Activated naive CD4-positive, alpha-beta T cell treated with anti-CD3 and anti-CD28 coated beads, Interleukin-2, amount 10 ng/mL, durations not matched to agents 7 days and 5 days (primary cell): ENCODE measurements at places on chromosomes 3 and 15.

GRCh38 chr15:66374179-66374578 lies 12.5 kb upstream of the MAP2K1 start:
- no peak for DNase-seq

- DNase-seq: peak; percentile 70
Observed at GRCh38 chr15:94324117-94324826, 92.9 kb downstream of the MCTP2 start.

- DNase-seq: no peak
Observed at GRCh38 chr3:138188013-138188730, 1.1 kb downstream of the ARMC8 start.

DNA sequence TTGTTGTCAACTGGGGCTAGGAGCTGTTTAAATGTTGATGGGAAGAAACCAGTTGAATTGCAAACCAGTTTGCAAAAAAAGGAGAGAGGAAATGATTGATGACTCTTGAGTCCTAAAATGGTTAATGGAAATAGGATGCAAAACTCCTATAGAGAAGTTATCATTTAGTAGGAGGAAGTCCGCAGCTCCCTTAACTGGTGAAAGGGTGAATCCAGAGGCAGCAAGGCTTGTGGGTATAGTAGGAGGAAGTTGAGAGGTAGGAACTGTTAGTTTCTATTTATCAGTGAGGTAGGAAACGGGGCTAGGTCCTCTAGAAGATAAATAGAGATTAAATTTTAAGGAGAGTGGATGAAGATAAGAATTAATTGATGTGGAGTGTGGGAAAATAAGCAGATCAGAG lies 15.4 kb downstream of the IREB2 start:
- no peak for DNase-seq

- no peak for DNase-seq
Observed at GRCh38 chr3:64460877-64461276, 226.9 kb downstream of the ADAMTS9 start.

GRCh38 chr3:141050576-141051442 lies at the start of gene SPSB4:
TSS of gene SPSB4 (plus strand) at chr3:141051347. CDS start at chr3:141066105, 14,758 bp downstream.
- DNase-seq: peak; percentile 32

DNA sequence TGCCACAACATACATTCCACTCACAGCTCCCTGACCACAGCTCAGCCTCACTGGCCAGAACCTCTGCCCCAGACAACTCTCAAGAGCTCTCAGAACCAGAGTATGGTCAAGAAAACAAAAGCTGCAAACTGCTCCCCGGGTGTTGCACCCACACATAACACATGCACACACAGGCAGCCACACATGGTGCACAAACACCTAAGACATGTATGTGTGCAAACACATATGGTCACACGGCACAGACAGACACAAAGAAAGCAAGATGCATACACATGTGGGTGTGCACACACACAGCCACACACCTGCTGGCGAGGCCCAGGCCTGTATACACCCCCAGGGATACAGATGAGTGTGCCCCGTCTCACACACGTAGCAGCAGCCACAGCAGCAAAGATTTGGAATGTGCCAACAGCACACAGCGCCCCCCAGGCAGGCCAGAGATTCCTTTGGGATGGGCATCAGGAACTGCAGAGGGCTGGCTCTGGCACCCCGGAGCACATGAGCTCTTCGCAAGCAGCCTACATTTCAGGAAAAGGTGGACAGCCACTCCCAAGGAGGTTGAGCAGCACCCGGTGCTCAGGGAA lies 6.6 kb downstream of the KLF15 start:
- no peak for DNase-seq

GRCh38 chr3:184910664-184911063 lies 98.7 kb downstream of the VPS8 start:
- no peak for DNase-seq

GRCh38 chr3:13370609-13371008 lies 49.5 kb downstream of the NUP210 start:
- DNase-seq: no peak

- DNase-seq: no peak
Observed at GRCh38 chr3:106323586-106323985, 454.8 kb upstream of the CBLB start.

DNA sequence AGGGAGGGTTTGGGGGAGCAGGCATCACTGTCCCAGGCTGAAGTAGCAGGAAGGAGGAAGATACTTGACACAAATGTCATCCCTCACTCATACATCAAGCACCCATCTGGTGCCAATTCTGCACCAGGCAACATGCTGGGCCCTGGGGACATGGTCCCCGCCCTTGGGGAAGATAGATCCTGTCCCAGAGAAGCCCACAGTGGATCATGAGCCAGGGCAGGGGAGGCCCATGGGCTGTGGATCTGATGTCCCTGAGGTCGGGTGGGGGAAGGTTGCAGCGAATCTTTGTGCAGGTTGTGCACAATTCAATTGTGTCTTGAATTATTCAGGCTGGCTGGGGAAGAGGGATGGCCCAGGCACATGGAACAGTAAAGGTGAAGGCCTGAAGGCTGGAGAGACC lies 6.4 kb upstream of the CCDC33 start:
- DNase-seq: no peak

- no peak for DNase-seq
Observed at GRCh38 chr3:30760040-30760695, 134.3 kb downstream of the GADL1 start.

GRCh38 chr3:58357402-58357801 lies 24.7 kb downstream of the PXK start:
- no peak for DNase-seq

GRCh38 chr3:152621967-152622810 lies 212.7 kb upstream of the P2RY1 start:
- DNase-seq: no peak

- DNase-seq: no peak
Observed at GRCh38 chr3:173733029-173733652, 335.6 kb downstream of the NLGN1 start.

GRCh38 chr3:143002083-143002712 lies 828 bp downstream of the U2SURP start:
- peak; percentile 38 for DNase-seq

DNA sequence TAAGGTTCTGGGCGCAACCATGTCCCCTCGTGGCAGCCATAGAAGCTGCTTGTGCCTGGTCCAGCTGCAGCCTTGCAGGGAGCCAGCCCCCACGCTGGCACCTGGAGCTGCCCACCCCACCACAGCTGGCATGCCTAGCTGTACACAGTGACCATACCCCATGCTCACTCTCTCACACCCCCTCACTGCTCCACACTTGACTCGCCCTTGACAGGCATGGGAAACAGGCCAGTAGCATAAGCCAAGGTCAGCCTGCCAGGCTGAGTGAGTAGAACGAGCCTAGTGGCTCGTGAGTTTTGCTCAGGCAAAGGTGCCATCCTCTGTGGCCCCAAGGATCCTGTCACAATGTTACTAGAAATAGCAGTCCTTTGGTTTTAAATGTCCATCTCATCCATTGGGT lies 52.7 kb upstream of the CADM2 start:
- DNase-seq: no peak

GRCh38 chr3:112875561-112875960 lies 28.9 kb upstream of the CD200R1L start:
- DNase-seq: no peak

- no peak for DNase-seq
Observed at GRCh38 chr3:57733790-57734189, 22.3 kb upstream of the SLMAP start.

- no peak for DNase-seq
Observed at GRCh38 chr15:67803996-67804843, 21.1 kb upstream of the SKOR1 start.

- peak; percentile 38 for DNase-seq
Observed at GRCh38 chr3:12175844-12176453, 17.2 kb upstream of the TIMP4 start.

GRCh38 chr15:69609776-69610175 lies 157.2 kb downstream of the RPLP1 start:
- DNase-seq: no peak

DNA sequence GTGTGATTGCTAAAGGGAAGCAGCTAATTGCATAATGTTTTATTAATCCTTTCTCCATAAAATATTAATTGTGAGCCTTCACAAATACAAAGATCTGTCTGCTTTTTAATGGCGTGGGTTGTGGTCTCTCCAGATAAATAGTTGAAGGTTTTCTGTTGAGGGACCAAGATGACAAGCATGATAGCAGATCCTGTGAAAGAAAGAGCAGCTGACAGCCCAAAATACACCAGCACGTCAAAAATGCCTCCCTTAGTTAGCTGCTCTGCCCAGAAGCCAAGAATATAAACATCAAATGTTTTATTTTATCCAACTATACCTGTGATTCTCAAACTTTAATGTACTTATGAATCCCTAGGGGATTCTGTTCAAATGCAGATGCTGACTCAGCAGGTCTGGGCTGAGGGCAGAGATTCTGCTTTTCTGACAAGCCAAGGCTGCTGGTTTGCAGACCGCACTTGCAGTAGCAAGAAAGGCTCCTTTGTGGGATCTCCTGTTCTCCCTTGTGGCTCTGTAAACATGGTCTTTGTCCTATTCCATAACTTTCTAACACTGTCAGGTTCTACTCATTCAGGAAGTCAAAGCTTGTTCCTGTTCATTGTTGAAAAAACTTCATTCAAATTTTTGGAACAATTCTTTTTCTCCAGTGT lies 119.1 kb upstream of the SLC25A36 start:
- no peak for DNase-seq

GRCh38 chr15:33616475-33616874 lies 305.7 kb downstream of the RYR3 start:
- DNase-seq: no peak

- no peak for DNase-seq
Observed at GRCh38 chr3:155053756-155054155, 26.4 kb upstream of the MME start.

- peak; percentile 57 for DNase-seq
Observed at GRCh38 chr3:47512416-47513124, 942 bp downstream of the ELP6 start.

GRCh38 chr3:113157408-113158030 lies 53.8 kb upstream of the BOC start:
- DNase-seq: no peak

GRCh38 chr3:138688871-138689299 lies 80.3 kb downstream of the FAIM start:
- DNase-seq: no peak

GRCh38 chr15:79366691-79367090 lies 55.8 kb downstream of the TMED3 start:
- DNase-seq: no peak

GRCh38 chr15:48871542-48871941 lies 6.4 kb upstream of the EID1 start:
- no peak for DNase-seq

GRCh38 chr15:31556494-31557150 lies 230.0 kb downstream of the KLF13 start:
- DNase-seq: no peak
